ENCODE measurements at places on chromosomes 2 and 18.
A peak's percentile ranks its signal among the peaks of the same experiment; 100 is the strongest.

DNA sequence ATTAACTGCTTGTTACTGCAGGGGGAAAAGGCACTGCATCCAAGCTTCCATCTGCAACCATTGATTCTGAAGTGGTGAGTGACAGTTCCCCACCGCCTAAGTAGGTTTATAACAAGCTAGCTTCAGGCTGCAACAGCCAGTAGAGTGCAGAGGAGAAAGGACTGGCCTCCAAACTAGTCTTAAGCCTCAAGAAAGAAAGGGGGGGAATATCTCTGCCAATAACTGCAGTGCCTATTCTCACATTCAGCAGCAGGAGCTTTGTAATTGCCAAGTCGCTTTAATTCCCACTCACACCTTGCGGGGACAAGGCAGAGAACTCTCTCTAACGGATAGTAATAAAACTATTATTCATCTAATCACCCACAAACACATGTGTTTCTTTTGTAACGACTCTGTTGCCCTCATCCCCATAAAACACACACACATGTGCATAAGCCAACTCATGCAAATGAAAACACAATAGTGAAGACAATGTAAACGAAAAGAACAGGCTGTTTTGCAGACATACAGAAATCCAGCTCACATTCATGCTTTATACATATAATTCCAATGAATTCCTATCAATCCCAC lies 1963.3 kb upstream of the PIK3C3 start:
- DNase-seq: no peak

DNA sequence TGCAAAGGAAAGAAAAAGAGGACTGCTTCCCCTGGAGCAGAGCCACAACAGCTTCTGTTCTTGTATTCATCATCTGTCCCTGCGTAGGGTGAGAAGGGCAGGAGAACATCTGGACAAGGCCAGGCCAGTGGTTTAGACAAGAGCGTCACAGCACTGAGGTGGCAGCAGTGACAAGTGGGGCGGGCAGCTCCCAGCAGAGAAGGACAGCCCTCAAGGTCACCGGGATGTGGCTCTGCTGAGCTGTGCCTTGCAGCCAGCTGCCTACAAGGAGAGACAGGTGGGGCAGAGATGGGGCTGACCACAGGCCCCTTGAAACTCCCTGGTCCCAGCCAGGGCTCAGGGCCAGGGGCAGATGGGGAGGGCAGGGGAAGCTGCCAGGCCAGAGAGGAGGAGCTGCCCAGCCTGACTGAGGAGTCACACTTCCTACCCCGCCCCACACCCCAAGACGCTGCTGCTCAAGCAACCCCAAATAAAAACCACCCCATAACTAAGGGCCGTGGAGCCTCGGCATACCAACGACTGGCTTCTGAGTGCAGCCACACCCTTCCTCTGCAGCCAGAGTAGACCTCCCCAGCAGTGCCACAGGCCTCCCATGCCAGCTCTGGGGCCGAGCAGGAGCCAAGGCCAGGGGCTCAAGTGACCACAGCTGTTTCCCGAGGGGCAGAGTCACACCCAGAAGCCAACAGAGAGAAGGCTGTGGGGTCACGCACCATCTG lies 5.4 kb downstream of the RAB11FIP5 start:
- no peak for DNase-seq

- DNase-seq: peak; percentile 31
Measured at GRCh38 chr2:161992531-161992930, 81.5 kb downstream of the DPP4 start.

- DNase-seq: no peak
Measured at GRCh38 chr18:70417847-70418246, 129.0 kb downstream of the SOCS6 start.

DNA sequence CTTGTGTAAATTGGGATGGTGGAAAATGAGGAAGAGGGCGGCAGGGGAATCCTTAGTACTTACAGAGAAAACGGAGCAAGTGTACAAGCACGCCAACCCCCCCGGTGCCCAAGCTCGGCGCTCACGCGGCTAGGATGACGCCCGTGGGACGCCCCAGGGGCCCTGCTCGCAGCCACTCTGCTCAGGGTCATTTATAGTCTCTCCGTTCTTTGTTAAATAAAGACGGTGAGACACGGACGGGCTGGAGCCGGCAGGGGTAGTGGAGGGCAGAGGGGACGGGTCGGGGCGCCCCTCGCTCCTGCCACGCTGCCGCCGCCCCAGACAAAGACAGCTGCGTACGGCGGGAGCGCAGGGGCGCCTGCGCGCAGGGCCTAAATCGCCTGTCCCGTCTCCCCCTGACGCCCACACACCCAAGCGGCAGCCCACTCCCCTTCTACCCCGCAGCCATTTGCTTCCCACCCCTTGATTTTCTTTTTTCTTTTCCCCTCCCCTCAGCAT lies 37.8 kb downstream of the PCBP1 start:
- peak; percentile 63 for DNase-seq

- DNase-seq: no peak
Measured at GRCh38 chr2:29522951-29523669, 398.3 kb downstream of the ALK start.
